Activated naive CD4-positive, alpha-beta T cell treated with Interleukin-2 at 50 U/mL for 16 hours (primary cell): ENCODE measurements at places on chromosomes 3 and 15.

DNA sequence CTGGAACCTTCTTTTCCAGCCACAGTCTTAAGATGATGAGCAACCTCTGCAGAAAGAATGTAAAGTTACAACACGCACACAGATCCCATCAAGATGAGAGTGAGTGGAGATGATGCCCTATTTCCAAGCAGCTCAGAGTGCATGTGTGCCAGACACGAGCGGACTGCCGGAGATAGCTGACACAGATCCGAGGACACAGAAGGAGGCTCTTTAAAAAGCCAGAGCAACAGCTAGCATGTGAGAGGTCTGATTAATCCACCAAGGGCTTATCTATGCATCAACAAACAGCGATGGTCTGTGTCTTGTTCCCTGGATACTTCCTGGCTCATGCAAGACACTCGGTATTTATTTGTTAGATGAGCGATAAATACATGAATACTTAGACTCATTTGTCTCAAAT, 128.6 kb upstream of the DLG1 start:
- no peak for DNase-seq

GRCh38 chr15:70856884-70857561, 3.1 kb upstream of the LARP6 start:
- no peak for DNase-seq

- no peak for DNase-seq
Observed at GRCh38 chr3:45711931-45712330, 22.7 kb downstream of the SACM1L start.

GRCh38 chr15:101201411-101202174, 50.3 kb downstream of the CHSY1 start:
- no peak for DNase-seq

- peak; percentile 71 for DNase-seq
Observed at GRCh38 chr15:76994971-76995945, at the start of gene PSTPIP1. Gene PSTPIP1, plus strand, starts transcription at chr15:76995126. Its CDS starts 448 bp downstream, at chr15:76995574.

GRCh38 chr3:31077826-31078225, 183.4 kb upstream of the GADL1 start:
- DNase-seq: no peak

DNA sequence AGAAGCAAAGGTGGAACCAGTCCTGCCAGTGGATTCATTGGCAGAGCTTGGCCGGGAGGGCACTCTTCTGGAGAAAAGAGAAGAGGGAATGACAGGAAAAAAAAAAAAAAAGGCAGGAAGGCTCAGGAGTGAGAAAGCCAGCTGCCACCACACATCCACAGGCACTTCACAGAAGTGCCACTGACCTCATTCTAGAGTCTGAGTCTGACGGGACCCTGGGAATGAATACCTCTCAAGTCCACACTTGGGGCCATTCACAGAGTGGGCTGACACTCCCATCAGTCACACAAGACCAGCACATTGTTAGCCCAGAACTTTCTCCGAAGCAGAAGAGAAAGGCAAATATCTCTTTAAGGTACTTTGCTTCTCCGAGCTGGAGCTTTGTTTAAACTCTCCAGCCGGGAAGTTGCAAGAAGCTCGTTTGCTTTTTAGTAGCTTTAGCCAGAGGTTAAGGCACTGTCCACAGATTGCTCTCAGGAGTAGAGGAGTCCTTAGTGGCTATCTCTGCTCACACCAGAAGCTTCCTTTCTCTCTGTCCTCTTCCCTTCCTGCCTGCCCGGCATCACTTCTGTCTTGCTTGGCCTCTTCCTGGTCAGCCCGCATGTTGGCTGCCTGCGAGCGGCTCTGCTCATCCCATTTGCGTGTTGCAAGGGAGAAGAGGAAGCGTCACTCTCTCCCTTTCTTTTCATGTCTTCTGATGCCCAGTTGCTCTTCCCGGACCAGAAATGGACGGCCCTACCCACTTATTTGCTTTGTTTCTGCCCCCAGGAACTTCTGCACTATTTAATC, 53.8 kb downstream of the CMTM6 start:
- DNase-seq: no peak

- no peak for DNase-seq
Observed at GRCh38 chr15:93202405-93202804, 113.4 kb upstream of the RGMA start.

- no peak for DNase-seq
Observed at GRCh38 chr15:84987949-84988624, 6.4 kb downstream of the PDE8A start.

GRCh38 chr3:106208967-106209366, 340.2 kb upstream of the CBLB start:
- no peak for DNase-seq

DNA sequence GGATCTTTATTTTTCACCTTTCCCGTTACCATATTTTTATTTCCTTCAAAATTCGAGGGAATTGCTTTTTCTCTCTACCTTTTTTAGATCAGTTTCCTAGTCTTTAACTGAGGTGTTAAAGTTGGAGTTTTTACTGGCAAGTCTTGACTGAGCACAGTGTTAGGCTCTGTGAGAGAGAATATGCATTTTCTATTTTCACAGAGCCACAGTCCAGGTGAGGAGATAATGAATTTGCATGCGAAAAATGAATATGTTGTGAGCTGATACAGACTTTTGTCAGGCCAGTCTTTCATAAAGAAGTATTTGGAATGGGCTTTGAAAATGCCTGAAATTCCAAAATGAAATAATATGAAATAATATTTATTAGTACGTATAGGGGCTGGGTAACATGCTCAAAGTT, 31.9 kb downstream of the MME start:
- DNase-seq: no peak

GRCh38 chr3:195711813-195712534, 8.8 kb upstream of the MUC20 start:
- DNase-seq: no peak
